NCI-H526 (cell line): ENCODE measurements at places on chromosomes 7 and 10.

- no peak for DNase-seq
Measured at GRCh38 chr10:13087986-13088618, 11.9 kb upstream of the OPTN start.

DNA sequence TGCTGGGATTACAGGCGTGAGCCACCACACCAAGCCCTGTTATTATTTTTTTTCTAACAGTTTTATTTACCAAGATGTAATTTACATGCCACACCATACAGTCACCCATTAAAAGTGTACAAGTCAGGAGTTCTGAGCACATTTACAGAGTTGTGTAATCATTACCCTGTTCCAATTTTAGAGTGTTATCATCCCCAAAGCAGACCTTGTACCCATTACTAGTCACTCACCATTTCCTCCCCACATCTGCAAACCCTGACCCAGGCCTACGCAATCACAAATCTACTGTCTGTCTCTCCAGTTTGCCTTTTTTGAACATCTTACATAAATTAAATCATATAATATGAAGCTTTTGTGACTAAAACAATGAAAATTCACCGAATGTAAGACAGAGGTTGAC lies 402.9 kb upstream of the FOXK1 start:
- no peak for DNase-seq

GRCh38 chr10:61465901-61466632 lies 12.9 kb upstream of the TMEM26 start:
- peak; percentile 0 for DNase-seq

GRCh38 chr7:98737176-98737575 lies 120.1 kb downstream of the NPTX2 start:
- no peak for DNase-seq

DNA sequence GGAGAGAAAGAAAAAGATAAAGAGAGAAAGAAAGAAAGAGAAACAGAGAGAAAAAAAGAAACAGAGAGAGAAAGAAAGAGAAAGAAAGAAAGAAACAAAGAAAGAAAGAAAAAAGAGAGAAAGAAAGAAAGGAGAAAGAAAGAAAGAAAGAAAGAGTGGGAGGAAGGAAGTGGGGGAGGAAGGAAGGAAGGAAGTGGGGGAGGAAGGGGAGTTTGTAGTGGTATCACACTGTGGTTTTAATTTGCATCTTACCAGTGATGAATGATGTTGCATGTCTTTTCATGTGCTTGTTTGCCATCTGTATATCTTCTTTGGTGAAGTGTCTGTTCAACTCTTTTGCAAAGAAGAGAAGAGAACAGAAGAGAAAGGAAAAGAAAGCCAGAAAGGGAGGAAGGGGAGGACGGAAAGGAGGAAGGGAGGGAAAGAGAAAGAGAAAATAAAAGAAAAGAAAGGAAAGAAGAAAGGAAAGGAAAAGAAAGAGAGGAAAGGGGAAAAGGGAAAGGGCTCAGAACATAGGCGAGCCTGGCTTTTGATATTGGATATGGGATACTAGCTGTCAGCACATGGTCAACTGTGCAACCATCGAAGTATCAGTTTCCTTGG lies 79.2 kb upstream of the FRMD4A start:
- DNase-seq: no peak

DNA sequence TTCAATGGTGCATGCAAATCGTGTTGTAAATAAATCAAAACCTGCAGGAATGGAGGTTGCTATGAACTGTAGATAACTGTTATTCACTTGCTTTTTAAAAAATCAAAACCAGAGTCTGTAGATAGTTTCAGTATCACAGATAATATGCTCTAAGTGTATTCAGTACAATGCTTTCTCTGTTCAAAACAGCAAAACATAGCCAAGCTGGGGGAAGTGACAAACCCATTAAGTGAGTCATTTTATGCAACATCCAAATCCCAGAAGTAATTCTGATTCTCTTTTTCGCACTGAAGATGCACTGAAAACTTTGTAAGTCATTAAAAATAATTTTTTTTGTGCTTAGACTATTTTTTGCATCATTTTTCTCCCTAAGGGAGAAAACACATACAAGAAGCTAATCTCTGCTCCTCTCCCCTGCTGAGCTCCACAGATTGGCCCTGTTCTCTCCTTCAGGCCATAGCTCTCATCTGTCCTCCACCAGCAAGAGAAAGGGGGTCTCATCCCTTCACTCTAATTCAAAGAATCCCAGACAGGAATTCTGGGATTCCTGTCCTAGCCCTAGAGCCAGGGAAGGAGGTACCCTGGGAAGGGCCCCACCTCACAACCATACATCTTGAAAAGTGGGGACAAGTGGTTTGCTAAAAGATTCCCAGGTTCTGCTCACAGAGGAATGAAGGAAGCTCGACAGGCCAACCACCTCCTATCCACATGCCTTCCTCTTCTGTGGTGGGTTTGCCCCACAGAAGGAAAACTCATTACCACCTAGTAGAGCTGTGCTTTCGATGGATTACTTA lies 4.9 kb downstream of the PRTFDC1 start:
- DNase-seq: no peak

- no peak for DNase-seq
Measured at GRCh38 chr7:155869784-155870076, 57.5 kb upstream of the SHH start.

- no peak for DNase-seq
Measured at GRCh38 chr10:34922138-34922537, 107.0 kb upstream of the PARD3 start.

GRCh38 chr10:74913377-74913979 lies 87.1 kb downstream of the KAT6B start:
- no peak for DNase-seq

GRCh38 chr10:118965096-118965495 lies 64.4 kb upstream of the NANOS1 start:
- DNase-seq: no peak
